ENCODE measurements at places on chromosomes 16 and 17.
A peak's percentile ranks its signal among the peaks of the same experiment; 100 is the strongest.

GRCh38 chr17:49798182-49798581, 9.7 kb downstream of the KAT7 start:
- no peak for DNase-seq

GRCh38 chr17:82014971-82015310, 7.7 kb downstream of the CENPX start:
- no peak for DNase-seq

GRCh38 chr17:32813021-32813420, 63.9 kb downstream of the MYO1D start:
- DNase-seq: no peak

DNA sequence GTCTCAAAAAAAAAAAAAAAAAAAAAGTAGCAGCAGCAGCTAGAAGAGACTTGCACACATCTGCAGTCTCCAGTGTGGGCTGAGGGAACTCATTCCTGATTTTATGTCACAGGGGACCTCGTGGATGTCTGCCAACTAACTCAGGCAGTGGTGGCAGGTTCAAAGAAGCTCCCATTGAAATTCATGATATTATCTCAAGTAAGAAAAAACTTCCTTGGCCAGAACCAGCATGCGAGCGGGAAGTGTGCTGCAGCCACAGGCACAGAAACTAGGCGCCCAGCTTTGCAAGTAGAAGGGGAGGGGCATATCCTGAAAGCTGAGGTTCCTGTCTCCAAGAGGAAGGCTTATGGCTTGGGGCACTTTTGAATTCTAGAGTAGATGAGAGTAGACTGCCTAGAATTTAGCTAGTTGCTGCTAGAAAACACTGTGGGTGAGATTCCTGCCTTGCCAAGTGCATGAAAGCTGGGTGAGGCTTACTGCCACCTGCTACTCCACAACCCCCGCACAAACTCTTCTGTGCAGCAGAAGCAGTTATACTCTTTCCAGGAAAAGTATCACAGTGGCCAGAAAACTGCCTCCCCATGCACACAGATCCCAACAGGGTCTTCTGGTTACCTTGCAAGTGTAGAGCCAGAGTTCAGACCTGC, 603.8 kb upstream of the CA10 start:
- no peak for DNase-seq

- no peak for DNase-seq
Measured at GRCh38 chr17:21124086-21124485, 2.7 kb upstream of the DHRS7B start.

- DNase-seq: no peak
Measured at GRCh38 chr16:85238233-85238647, 126.0 kb upstream of the CIBAR2 start.

DNA sequence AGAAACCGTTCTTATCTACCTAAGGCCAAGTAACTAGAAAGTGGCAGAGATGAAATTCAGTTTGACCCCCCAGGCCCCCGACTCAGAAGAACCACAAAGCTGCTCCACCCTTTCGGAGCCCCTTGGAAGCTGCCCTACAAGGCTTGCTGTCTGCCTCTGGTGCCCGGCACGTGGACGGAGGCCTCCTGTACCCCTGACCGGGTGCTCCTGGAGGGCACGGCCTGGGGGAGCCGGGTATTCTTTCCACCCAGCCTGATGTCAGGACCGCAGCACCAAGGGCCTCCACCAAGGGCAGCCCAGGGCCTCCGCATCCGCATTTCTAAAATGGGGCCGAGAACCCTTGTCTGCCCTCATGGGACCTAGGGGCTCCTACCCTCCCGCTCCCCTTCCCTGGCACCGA, 15.5 kb upstream of the CRK start:
- DNase-seq: no peak

DNA sequence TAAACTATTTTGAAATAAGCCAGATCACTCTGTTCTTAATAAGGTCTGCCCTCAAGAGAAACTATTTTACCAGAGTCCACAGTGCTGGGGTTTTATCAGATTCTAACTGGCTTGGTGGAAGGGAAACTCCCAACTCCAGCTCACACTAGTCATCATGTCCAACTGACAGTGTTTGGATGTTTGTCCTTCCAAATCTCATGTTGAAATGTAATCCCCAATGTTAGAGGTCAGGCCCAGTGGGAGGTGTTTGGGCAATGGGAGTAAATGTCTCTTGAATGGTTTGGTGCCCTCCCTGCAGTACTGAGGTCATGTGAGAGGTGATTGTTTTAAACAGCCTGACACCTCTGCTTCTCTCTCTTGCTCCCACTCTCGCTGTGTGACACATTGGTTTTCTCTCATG, 1301.0 kb upstream of the CDH8 start:
- no peak for DNase-seq

GRCh38 chr16:10086620-10087019, 95.6 kb downstream of the GRIN2A start:
- peak; percentile 98 for DNase-seq

- no peak for DNase-seq
Measured at GRCh38 chr16:1152651-1153259, at the start of gene CACNA1H. Gene CACNA1H (plus strand): TSS chr16:1153106. CDS start chr16:1153738, 632 bp downstream.

DNA sequence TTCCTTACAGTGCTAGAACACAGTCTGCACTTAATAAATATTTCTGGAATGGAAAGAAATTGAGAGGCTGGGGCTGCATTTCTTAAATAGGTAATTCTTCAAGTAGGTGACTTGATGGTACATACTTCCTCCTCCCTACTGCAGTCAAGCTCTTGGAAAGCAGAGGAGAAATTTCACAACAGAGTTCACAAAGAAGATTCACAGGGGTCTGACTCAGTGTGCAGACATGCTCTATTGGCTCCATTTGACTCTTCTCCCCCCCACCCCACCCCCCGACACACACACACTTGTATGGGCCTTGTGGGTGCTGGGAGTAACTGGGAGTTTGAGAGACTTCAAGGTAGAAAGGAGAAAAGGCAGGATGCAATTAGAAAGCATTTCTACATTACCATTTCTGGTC, 6.2 kb upstream of the MYOCD start:
- no peak for DNase-seq

- DNase-seq: no peak
Measured at GRCh38 chr17:35132099-35132498, 10.0 kb downstream of the NLE1 start.

GRCh38 chr17:33925649-33926048, 329.4 kb upstream of the CCL2 start:
- DNase-seq: no peak

GRCh38 chr17:71284032-71284755, 836.6 kb upstream of the SOX9 start:
- no peak for DNase-seq

DNA sequence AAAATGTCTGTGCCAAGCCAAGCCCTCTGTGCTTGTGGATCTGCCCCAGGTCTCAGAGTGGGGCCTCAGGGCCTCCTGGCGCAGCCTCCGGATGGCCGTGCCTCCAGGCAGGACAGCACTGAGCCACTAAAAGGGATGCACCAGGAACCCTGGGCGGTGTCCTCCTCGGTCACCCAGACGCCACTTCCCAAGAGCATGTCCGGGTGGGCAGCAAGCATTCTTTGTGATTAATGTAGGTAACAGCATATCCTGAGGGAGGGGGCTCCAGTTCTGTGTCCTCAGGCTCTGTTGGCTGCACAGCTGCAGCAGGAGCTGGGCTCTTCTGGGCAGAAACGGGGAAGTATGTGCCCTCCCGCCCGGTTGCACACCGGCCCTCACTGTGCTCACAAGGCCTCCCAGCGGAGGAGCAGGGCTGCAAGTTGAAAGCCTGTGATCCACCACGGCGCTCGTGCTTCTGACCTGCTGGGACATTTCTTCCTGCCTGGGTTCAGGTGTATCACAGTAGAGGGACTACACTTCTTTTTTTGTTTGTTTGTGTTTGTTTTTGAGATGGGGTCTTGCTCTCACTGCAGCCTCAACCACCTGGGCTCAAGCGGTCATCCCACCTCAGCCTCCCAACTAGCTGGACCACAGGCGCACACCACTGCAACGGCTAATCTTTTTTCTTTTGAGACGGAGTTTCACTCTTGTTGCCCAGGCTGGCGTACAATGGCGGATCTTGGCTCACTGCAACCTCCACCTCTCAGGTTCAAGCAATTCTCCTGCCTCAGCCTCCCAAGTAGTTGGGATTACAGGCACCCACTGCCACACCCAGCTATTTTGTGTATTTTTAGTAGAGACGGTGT, 37.9 kb upstream of the CHMP6 start:
- no peak for DNase-seq

DNA sequence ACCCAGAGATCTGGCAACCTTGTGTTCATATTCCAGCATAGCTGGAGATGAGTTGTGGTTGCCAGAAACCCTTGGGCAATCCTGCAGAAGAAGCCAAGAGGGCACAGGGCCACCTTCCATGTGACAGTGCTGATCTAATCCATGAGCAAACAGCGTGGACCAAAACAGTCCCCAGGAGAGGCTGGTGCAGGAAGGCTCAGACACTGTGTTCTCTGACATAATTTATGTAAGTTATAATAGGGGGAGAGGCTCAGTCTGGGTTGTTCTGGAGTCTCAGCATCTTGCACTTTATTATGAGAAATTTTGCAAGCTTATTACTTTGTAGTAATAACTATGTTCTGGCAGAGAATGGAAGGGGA, 273.9 kb downstream of the HAPSTR1 start:
- DNase-seq: peak; percentile 86

GRCh38 chr17:18161207-18162145, 22.2 kb upstream of the ALKBH5 start:
- no peak for DNase-seq

DNA sequence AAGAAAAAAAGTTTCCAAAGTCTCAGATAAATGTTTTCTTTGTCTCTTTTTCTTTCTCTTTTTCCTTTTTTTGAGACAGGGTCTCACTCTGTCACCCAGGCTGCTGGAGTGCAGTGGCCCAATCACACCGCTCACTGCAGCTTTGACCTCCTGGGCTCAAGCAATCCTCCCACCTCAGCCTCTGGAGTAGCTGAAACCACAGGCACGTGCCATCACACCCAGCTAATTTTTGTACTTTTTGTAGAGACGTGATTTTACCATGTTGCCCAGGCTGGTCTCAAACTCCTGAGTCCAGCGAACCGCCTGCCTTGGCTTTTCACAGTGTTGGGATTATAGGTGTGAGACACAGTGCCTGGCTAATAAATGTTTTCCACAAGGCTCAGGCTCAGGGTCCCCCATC, 53.3 kb upstream of the KSR1 start:
- DNase-seq: no peak

DNA sequence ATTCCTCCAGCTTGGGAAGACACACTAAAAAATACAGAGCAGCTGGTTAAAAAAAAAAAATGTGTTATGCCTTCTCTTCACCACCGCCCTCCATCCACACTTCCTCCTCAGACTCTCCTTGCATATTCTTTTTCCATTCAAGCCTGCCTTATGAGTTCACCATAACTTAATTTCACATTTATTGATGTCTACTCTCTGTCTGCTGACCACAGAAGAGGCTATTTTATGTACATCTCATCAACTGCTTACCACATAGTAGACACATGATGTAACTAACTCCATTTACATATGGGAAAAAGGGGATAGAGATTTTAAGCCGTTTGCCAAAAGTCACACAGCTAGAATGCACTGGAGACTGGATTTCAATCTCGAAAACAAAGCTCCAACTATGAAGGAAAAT, 409.8 kb downstream of the CDH11 start:
- no peak for DNase-seq

GRCh38 chr16:87671221-87671620, 68.9 kb downstream of the JPH3 start:
- DNase-seq: no peak

GRCh38 chr17:27797390-27798091, 2.8 kb downstream of the NOS2 start:
- DNase-seq: no peak

- no peak for DNase-seq
Measured at GRCh38 chr17:81359218-81359617, 36.0 kb upstream of the BAHCC1 start.

DNA sequence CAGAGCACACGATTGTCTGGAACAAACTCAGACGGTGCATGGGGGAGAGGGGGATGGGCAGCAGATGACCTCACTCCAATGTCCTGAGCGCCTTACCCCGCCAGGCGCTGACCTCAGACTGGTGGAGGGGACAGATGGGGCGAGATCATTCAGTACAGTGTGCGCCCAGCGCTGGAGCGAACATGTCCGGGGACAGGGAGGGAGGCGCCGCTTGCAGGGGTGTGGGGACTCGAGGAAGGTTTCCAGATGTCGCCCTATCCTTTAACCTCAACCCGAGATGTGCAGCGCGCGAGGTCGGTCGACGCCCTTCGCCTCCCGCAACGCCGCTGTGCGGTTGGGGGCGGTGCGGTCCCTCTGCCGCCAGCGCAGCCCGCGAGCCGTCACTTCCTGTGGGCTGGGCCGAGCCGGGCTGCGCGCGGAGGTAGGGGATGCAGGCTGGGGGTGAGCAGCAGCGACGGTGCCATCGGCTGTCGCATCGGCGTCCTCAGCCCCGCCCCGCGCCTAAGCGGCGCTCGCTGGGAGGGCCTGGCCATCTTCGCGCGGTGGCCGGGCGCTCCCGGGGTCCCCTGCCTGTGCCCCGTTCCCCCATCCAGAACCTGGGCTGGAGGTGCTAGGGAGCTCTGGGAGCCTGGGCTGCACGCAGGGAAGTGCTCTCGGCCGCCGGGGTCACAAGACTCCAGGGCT, 5.3 kb upstream of the CDR2L start:
- DNase-seq: peak; percentile 51

- no peak for DNase-seq
Measured at GRCh38 chr16:49183911-49184310, 97.7 kb downstream of the CBLN1 start.

DNA sequence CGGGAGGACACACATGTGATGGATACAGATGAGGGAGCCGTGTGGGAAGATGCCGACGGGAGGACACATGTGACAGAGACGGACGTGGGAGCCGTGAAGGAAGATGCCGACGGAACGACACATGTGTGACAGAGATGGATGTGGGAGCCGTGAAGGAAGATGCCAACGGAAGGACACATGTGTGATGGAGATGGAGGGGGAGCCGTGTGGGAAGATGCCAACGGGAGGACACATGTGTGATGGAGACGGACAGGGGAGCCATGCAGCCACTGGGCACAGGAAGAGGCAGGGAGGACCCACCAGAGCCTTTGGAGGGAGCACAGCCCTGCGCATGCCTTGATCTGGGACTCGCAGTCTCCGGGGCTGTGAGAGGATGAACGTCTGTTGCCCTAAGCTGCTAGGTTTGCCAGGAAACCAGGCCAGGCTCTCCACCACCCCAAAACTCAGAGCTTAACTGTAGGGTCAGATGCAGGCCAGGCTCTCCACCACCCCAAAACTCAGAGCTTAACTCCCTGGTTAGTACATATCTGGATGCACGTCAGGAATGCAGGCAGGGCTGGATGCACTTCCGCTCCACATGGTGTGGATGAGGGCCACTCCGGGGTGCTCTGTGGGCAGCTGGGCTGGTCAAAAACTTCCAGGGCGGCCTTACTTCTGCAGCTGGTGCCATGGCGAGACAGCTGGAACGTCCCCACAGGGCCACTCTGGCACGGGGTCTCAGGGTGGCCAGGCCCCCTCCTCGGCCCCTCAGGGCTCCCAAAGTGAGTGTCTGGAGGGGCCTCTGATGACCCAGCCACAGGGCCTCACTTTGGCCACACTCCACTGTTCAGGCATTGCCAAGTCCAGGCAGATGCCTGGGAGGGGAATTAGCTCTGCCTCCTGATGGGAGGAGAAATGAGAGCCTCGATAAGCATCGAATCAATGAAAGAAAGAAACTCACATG, 47.7 kb upstream of the ZNF469 start:
- no peak for DNase-seq

Measured in cerebellar nuclear complex (tissue), 1 donor.